ENCODE measurements at places on chromosomes 7 and 10. TPM values are rescaled to one million over a fixed set of nuclear protein-coding genes. Genes with fewer than 3 reads are reported as not detected.

- DNase-seq = no peak
These were observed 140.8 kb upstream of the PTN start for GRCh38 chr7:137484326-137484725.

- no peak for DNase-seq
These were observed 223.9 kb downstream of the FRMD4A start for GRCh38 chr10:14106828-14107227.

GRCh38 chr7:2031451-2031845 is 201.3 kb downstream of the MAD1L1 start:
- no peak for DNase-seq

DNA sequence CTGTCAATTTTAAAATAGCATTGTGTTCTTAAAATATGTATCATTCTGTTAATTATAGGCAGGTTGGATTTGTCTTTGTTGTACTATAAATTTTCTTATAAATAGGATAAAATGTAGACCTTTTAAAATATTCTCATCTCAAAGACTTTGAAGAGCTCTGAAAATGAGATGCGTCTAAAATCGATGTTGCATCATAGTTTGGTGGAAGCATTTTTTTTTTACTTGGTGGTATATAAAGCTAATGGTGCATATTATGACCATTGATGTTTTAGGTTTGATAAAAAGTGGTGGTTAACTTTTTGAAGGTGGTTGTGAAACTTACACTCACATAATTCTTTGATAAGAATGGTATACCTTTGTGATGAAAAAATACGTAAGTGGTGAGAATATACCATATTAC is 69.1 kb downstream of the ZNRF2 start:
- DNase-seq = no peak

GRCh38 chr10:122014652-122015248 is 25.8 kb downstream of the TACC2 start:
- no peak for DNase-seq

GRCh38 chr7:18208921-18209320 is 181.3 kb upstream of the PRPS1L1 start:
- DNase-seq = no peak

DNA sequence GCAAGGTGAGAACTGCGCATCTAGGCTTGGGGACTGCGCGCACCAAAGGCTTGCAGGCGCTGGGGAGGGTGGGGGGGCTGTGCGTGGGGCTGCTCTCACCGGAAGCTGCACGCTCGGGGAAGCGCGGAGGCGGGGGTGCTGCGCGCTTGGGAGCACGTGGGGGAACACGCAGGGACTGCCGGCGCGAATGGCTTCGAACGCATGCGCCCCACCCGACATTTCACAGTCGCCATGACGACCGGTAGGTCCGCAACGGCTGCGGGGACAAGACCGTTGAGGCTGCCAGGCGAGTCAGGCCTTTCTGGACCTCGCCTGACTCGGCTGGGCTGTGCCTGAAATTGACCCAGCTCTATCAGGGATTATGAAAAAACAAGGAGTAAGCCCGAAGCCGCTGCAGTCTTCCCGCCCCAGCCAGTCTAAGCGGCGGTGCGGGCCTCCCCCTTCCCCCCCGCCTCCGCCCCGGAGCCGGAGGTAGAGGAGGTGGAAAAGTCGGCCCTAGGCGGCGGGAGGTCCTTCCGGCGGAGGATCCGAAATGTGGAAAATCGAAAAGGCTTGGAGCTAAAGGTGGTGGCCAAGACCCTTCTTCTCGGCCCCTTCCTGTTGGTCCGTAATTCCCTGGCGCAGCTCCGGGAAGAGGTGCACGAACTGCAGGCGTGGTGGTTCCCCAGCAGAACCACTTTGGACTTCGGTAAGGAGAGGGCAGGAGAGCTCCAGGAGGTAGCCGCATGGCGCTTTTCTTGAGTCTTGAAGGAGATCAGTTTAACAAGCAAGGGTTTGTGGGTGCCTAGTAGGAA is 34.9 kb upstream of the STEAP1 start:
- DNase-seq = peak; percentile 64

- DNase-seq = no peak
These were observed 124.7 kb downstream of the CUBN start for GRCh38 chr10:17004801-17005380.

GRCh38 chr7:16912540-16912939 is 30.8 kb upstream of the AGR3 start:
- DNase-seq = no peak

DNA sequence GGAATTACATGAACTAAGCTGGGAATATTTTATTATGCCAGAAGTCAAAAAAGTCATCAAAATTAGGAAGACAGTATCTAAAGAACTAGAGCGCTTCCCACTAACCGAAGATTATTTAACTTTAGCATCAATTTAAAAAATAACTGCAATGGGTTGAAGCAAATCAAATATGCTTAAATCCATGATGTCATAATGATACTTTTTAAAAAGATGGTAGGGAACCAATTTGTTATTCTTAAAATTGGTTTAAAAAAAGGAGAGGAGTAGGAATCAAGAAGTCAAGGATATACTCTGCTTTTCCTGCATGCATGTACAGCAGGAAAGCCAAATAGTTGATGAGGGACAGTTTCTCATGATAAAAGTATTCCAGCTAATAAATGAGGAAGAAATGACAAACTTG is 3.2 kb upstream of the ASAH2 start:
- DNase-seq = no peak

DNA sequence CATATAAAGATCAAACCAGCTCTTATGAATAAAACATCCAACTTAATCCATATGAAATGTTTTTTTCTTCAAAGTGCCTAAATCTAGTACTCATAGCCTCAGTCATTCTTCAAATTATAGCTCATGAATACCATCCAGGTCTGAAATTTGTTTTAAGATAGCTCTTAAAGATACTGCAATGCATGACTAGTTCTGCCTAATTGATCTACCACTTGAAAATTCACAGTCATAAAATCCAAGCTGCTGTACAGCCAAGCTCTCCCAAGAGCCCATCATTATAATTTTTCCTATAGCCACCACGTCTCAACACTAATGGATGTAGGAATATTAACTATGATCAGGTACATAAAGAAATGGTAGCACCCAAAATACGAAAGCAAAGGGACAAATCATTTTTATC is 87.9 kb upstream of the RNF148 start:
- no peak for DNase-seq

DNA sequence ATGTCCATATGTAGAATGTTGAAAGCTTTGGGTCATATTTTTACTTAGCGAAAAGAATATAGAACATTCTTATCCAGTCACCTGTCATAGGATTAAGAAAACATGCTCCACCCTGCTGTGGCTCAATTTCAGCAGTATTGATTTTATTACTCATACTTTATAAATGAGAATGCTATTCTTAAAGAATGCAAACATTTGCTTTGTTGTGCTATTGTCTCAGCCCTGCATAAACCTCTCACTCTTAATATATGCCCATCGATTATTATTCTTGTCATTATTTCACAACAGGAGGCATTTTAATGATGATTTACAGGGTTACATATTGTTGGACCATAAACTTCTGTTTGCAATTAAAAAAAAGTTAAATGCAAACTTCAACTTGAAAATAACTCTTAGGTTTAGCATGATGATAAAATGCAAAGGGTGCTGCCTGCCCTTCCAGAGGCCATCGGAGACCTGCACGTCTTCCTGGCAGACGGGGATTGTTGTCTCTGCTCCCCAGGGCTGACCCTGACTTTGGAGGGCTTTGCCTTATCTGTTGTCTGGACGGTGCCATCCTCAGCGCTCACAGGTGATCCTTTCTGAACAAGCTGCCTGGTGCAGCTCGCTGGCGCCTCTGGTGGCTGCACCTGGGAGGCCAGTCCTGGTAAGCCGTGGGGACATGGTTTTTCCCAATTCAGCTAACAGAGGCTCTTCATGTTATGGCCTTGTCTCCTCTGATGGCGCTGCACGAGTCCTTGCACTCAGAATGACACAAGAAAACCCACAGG is 50.0 kb upstream of the SHH start:
- DNase-seq = no peak

GRCh38 chr10:76422769-76423168 is 991.3 kb downstream of the LRMDA start:
- no peak for DNase-seq

SPACDR gene
- 0.56 TPM for total RNA-seq

SPOCK2 gene
- not detected for total RNA-seq

MRLN gene
- total RNA-seq = not detected

KNDC1 gene
- total RNA-seq = 0.92 TPM

OR13A1 gene
- not detected for total RNA-seq
